ENCODE measurements at places on chromosomes 12 and 14.

DNA sequence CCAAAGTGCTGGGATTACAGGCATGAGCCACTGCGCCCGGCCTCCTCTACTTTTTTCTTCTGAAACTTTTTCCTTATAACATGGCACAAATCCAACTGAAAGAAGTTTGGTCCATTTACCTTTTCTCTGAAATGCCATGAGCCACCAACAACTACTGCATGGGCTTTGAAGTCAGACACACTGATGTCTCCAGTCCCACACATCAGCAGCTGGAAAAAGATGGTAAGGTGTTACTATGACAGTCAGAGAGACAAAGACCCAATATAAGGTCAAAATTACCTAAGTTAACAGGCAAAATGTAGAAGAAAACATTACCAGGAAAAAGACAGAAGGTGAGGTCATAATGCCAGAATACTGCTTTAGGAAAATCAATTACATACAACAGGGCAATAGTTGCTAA is 48.2 kb downstream of the AREL1 start:
- no peak for DNase-seq

- DNase-seq = no peak
Measured at GRCh38 chr12:108702595-108703320, 28.6 kb downstream of the CORO1C start.

GRCh38 chr12:126706300-126706699 is 1560.7 kb upstream of the TMEM132C start:
- DNase-seq = no peak

- DNase-seq = no peak
Measured at GRCh38 chr14:50233951-50234250, 2.5 kb upstream of the SOS2 start.

Measured in activated CD8-positive, alpha-beta memory T cell treated with anti-CD3 and anti-CD28 coated beads for 48 hours (primary cell).